ENCODE measurements at places on chromosomes 16 and 17.

DNA sequence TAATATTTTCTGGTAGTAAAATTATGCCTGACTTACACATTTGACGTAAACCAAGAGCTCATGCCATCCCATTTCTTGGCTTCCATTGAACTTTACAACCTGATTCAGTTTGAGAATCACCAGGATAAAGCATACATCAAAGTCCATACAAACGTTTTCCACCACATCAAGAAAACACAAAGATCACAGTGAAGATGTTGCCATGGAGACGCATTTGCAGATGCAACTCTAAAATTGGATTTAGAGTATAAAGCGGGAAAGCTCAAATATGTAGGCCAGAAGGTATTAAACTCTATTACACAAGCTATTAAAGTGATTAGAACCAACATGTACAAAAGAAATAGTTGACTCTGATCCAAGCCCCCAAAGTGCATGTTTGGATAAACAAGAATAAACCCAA lies 10.4 kb downstream of the C16orf46 start:
- no peak for DNase-seq

DNA sequence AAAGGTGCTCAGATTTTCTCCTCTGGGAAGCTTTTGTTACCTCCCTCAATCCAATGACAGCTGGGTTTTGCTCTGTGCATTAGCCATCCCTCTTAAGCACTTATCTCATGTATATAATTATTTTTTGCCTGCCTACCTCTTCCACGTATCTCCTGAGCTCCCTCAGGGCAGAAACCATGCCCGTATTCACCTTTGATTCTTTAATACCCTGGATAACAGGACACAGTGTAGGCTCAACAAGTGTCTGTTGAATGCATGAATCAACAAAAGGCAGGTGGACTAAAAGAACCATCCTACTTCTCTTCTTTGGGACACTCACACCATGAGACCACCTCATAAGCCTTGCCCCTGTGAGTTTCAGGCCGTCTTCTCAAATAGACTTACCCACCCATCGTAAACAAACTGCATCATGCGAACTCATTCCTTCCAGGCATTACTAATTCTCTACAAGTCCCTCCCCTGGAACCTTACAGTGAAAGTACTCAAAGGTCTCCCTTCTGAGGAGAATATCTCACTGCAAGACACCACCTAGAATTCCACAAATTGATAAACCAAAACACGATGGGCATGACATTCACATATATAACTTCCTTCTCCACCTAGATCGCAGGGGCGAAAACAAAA lies 3.2 kb downstream of the ARHGAP17 start:
- DNase-seq: no peak

GRCh38 chr17:66347661-66348514 lies 45.5 kb downstream of the PRKCA start:
- DNase-seq: peak; percentile 36

GRCh38 chr16:73482310-73482709 lies 434.4 kb upstream of the ZFHX3 start:
- DNase-seq: no peak

DNA sequence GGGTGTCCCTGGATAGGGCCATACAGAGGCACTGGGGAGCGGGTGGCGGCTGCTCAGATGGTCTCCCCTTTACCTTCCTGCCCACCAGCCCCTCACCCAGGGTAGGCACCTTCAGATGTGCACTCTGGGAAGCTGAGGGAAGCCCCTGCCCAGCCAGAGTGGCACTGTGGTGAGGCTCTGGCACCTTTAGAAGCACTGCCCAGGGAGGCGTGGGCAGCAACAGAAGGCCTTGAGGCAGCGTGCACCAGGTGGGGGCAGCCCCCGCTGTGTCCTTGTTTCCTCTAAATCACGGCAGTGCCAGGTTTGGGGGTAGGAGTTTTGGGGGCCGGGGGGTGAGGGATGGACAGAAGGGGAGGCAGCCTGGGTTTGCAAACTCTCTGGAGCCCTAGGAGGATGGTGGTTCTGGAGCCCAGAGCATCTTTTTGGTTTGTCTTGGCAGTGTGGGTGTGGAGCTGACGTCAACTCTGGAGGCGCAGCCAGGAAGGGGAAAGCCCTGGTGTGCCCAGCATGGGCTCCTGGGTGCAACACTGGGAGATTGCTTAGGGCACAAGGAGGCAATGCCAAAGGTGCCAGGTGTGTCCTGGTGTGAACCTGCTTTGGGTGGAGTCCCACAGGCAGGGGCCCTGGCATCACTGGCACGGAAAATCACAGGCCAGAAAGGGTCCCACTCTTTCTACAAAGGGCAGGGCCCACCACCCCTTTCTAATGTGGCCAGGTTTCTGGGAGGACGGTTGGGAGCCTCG lies 23.1 kb upstream of the CDC42EP4 start:
- no peak for DNase-seq

GRCh38 chr17:13705221-13705620 lies 103.5 kb upstream of the HS3ST3A1 start:
- no peak for DNase-seq

All from activated CD8-positive, alpha-beta T cell treated with anti-CD3 and anti-CD28 coated beads for 36 hours (primary cell).